ELF-1 (cell line): ENCODE measurements at places on chromosomes 13 and 19.

- DNase-seq = peak; percentile 69
Observed at GRCh38 chr13:98103942-98104880, 38.7 kb upstream of the FARP1 start.

GRCh38 chr19:45500918-45501729 lies 2.9 kb downstream of the PPM1N start:
- peak; percentile 69 for DNase-seq

- no peak for DNase-seq
Observed at GRCh38 chr19:4831304-4831978, at the start of gene TICAM1. Gene TICAM1, minus strand, starts transcription at chr19:4831712. Its CDS starts 13,335 bp downstream, at chr19:4818377.

DNA sequence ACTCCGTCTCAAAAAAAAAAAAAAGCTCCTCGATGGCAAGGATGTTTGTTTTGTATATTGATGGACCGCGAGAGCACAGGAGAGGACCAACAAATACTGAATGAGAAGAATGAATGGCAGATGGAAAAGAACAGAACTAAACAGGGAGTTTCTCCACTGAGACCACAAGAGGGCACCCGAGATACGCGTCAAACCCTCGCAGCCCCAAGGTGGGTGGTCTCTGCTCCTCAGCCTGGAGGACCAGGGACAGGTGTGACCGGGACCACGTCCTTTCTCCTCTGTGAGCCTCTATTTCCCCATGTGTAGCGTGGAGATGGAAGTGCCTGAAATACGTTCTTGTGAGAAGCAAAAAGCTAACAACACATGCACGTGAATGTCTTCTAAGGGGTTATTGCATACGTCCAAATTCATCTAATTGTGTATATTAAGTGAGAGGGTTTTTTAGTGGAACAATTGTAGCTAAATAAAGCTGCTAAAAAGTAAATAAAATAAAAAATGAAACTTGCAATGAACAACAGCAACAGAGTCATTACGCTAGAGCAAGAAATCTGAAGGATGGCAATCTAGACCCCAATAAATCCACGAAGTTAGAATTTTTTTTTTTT lies 8.3 kb upstream of the CDC42EP5 start:
- DNase-seq = peak; percentile 64

DNA sequence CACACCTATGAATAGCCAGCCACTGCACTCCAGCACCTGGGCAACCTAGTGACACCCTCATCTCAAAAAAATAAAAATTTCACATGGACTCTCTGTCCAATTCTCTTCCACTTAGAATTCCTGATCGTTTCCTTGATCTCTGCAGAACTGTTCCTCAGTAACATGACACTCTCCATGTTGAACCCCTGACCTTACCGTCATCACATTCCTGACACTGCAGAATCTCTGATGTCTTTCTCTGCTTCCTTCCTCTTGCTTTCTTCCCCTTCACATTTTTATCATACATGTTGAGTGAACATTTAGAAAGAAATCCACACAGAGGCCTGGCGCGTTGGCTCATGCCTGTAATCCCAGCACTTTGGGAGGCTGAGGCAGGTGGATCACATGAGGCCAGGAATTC lies 15.0 kb downstream of the ZNF114 start:
- no peak for DNase-seq

GRCh38 chr19:41437944-41438574 lies 1.7 kb downstream of the DMAC2 start:
- DNase-seq = no peak

- DNase-seq = no peak
Observed at GRCh38 chr13:106628936-106629659, 61.2 kb upstream of the ARGLU1 start.

GRCh38 chr13:109816112-109816807 lies 29.9 kb upstream of the IRS2 start:
- no peak for DNase-seq

DNA sequence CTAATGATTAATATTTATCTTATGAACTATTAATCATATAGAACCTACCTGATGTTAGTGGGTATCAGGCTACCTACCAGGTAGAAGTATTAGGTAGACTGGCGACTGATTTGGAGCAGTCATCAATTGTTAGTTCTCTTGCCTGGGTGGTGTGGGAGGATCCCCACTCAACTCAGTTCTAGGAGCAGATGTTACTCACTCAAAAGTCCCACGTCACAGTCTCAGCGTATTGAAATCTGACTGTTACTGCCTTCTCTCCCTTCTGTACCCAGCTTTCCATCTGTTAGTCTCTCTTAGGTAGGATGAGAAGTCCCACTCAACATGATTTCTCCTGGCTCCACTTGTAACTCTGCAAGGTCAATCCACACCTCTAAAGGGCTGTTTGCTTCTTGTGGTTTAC lies 102.7 kb downstream of the OLFM4 start:
- DNase-seq = no peak

DNA sequence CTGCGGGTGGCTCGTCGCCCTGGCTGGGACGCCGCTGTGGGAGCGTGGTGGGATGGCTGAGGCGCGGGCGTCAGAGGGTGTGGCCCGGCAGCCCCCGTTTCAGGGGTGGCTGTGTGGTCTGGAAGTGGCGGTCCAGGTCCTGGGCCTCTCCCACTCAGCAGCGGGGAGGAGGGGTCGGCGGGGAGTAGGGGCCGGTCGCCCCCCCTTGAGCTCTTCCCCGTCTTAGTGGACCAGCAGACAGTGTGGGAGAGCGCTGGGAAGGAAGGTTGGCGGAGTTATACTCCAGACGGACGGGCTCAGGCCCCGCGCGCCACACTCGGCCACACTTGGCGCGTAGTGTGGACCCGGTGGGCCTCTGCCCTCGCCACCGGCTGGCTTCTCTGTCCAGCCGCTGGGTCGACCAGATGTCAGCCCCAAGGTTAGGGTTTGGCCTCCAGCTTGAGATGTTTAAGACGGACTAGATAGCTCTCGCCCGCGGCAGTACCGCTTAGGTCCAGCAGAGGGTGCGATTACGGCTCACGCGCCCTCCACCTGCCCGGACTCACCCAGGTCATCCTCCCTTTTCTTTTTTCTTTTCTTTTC lies 21.7 kb upstream of the ZNF429 start:
- peak; percentile 87 for DNase-seq

- DNase-seq = peak; percentile 71
Observed at GRCh38 chr19:17234911-17235299, 8.9 kb downstream of the OCEL1 start.

DNA sequence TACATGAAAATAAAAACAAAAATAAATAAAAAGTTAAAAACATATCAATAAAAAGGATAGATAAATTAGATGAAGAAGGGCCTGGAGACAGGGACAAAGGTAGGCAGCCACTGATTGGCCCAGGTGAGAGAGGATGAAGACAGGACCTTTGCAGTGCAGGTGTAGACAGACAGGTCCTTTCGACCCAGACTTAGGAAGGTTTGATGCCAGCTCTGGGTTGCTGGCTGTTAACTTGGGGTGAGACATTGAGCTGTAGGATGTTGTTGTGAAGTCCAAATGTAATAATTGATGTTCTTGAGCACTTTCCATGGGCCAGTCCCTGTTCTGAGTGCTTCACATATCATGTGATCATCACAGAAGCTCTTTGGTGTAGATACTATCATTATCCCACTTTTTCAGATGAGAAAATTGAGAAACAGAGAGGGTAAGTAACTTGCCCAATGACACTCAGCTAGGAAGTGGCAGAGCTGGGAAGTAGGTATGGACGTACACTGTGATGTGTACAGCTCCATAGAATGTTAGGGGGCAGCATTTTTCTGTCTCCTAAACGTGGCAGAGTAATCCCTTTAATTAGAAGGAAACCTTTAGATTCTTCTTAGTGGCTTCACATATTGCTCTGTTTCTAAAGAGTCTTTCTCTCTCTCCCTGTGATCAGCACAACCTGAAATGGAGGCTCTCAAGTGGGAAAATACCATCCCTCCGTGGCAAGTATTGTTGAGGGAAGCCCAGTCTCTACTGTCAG lies 76.0 kb upstream of the STK24 start:
- no peak for DNase-seq

DNA sequence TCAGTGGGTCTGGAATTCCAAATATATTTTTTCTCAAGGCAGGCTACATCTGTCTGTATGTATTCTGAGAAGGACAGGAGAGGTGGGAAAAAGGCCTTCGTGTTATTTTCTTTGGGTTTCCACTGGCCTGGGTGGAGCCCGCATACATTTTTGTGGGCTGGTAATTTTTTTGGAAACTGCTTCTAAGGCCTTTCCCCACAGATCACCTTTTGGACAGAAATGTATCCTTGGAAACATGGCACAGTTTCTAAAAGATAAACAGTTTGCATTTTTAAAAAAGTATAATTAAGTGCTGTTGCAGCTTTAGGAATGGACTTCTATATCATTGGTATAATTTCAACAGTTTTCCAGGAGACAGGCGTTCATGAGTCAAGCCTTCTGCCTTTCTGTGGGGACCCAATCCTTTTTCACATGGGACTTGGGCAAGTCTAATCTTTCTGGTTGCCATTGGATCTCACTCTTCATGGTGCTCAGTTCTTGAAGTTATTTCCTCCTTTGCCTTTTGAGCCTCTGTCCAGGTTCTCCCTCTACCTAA lies 8.9 kb downstream of the RFX2 start:
- DNase-seq = no peak

DNA sequence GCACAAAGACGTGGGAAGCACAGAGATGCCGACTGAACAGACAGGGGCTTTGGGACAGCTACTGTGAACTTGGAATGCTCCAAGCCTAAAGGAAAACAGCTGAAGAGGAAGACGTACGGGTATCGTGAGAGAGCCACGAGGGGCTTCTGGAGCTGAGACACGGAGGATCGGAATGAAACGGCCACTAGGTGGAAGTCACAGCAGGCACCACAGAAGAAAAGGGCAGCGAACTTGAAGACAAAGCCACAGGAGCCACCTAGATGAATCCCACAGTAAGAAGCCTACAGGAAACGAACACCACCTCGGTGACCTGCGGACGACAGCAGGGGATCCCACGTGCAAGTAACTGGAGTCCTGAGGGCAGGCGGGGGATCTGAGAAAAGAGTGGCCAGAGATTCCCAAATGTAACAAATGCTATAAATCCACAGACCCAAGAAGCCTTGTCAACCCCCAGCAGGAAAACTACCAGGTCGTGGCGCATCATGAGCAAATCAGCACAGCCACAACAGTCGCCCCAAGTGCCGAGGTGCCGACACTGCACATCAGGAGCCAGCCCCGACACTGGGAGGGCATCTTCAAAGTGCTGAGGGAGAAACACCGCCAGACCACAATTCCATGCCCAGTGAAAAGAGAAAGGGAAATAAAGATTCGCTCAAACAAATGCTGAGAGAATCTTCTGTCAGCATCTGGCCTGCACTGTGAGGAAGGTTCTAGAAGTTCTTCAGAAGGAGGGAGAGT lies 39.3 kb upstream of the ISYNA1 start:
- no peak for DNase-seq

DNA sequence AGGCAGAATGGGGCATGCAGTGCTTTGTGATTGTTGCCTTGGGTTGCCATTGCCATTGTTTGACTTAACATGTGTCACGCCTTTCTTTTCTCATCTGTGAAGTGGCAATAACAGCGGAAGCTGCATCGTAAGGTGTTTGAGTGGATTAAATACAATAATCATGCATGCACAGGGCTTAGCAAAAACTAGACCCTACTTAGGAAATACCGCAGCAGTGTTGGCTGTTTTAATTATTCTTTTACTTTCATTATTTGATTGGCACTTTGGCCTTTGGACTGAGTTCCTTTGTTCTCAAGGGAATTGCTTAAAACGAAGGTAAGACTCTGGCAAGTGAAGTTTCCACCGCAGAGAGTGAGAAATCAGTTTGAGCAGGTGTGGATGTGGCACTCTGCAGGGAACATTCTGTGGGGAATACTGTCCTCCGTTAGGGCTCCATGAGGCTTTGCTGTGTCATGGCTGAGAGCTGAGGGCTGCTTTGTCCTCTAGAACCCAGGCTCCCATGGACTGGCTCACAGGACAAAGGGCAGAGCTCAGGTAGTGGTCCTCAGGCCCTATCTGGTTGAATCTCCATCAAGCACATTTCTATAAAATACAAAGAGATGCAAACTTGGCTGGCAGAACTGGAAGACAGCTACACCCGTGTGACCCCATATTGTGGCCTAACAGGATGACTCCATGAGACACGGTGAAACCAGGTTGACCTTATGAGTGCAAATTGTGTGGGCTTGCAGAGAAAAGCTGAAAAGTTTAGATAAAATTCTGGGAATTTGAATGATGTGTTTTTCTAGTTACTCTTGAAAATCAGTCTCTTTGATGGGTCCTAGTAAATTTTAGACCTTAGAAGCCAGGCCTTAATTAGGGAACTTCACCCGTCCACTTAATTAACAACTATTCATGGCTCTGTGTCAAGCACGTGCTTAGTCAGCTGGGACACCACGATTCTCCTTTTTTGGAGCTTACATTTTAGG lies 407.2 kb downstream of the KCNRG start:
- DNase-seq = no peak

- DNase-seq = no peak
Observed at GRCh38 chr13:74979703-74980102, 502.3 kb downstream of the TBC1D4 start.
